Kidney tubule cell (primary cell): ENCODE measurements at places on chromosomes 6 and 20.

GRCh38 chr6:28542440-28543296, 17.0 kb downstream of the GPX5 start:
- DNase-seq = peak; percentile 97

- DNase-seq = no peak
These were observed 443.9 kb upstream of the CDH4 start for GRCh38 chr20:60808003-60808672.

GRCh38 chr20:25253606-25254275, 5.9 kb downstream of the PYGB start:
- peak; percentile 68 for DNase-seq

DNA sequence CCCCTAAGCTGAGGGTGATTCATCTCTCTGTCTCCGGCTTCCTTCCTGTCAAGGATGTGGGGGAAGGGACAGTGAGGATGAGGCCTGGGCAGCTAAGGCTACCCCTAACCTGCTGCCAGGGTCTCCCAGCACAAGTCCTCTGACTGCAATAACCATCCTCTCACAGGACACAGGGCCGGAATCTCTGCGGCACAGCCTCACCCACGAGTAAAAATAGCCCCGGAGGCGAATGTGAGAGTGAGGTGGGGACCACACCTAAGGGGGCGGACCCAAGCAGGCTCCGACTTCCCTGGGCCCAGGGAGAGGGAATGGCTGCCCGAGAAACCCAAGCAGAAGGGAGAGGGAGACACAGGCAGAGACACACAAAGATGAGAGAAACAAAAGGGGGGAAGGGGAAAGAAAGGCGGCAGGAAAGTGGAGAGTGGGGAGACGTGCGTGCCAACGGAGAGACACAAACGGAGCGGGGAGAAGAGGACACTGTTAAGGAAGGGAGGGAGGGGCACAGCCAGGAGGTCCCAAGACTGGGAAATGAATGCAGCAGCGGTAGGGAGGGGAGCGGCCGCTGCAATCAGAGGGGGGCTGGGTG, 1.4 kb downstream of the CLIC1 start:
- peak; percentile 91 for DNase-seq

DNA sequence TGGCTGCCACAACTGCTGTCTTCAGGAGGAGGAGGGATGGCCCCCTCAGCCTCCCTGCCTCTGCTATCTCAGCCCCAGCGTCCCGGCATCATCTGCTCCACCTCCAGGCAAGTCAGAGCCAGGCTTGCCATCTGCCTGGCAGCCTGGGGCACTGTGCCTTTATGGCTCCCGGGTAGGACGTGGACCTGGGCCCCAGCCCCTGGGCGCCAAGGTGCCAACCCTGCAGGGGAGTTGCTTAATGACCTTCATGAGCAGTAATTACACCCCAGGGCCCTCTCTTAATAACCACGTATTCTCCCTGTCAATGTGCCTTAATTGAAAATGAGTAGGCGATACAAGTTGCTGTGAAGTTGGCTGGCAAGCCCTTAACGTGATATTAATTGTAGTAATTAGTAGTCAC, 122.1 kb upstream of the MLN start:
- no peak for DNase-seq

- peak; percentile 33 for DNase-seq
These were observed 6.9 kb upstream of the RRBP1 start for GRCh38 chr20:17688965-17689364.

DNA sequence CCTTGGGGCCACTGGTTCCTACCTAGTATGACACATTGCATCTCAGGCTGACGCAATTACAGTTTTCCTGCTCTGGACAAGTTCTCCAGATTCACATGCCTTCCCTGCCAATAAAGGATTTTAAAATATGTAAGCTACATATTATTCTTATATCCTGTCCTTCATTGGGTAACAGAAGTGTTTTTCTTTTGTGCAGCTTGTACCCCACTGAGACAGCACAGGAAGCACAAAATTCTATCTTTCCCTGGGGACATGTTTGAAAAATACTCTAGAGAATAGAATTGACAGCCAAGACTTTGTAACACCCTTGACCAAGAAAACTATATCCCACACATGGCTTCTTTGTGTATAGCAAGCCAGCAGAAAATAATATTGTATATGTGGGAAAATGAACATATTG, 456.8 kb downstream of the MAFB start:
- DNase-seq = no peak

- peak; percentile 19 for DNase-seq
These were observed 181.5 kb upstream of the TCF21 start for GRCh38 chr6:133707456-133707855.
